ENCODE measurements at places on chromosomes 12 and 14. TPM values are rescaled to one million over a fixed set of nuclear protein-coding genes. Genes with fewer than 3 reads are reported as not detected.

PTPN6 gene
- total RNA-seq = 0.29 TPM

POTEM gene
- total RNA-seq = not detected

PTCSC3 gene
- total RNA-seq = not detected

TEX52 gene
- total RNA-seq = not detected

STON2 gene
- total RNA-seq = 3.4 TPM

ITGA7 gene
- total RNA-seq = 0.18 TPM

ERBB3 gene
- total RNA-seq = 0.53 TPM

RPL10L gene
- total RNA-seq = not detected

CCDC175 gene
- total RNA-seq = not detected

OTX2 gene
- total RNA-seq = not detected

A2M gene
- total RNA-seq = 74.4 TPM

NELL2 gene
- total RNA-seq = 0.35 TPM

KCNH3 gene
- not detected for total RNA-seq

CLEC7A gene
- total RNA-seq = 0.41 TPM

KRT3 gene
- not detected for total RNA-seq

CIDEB gene
- 2.0 TPM for total RNA-seq

RFX4 gene
- total RNA-seq = not detected

MYL2 gene
- total RNA-seq = not detected

MRPL52 gene
- 305 TPM for total RNA-seq

TMTC2 gene
- total RNA-seq = 6.2 TPM

OR4E2 gene
- total RNA-seq = not detected

STX2 gene
- total RNA-seq = 35.1 TPM

PLEKHH1 gene
- total RNA-seq = 1.8 TPM

REM2 gene
- not detected for total RNA-seq

FGF23 gene
- total RNA-seq = not detected

CLEC1A gene
- total RNA-seq = 12.8 TPM

GPR132 gene
- total RNA-seq = 0.82 TPM

PLEKHD1 gene
- not detected for total RNA-seq
